ENCODE measurements at places on chromosomes 3 and 15.
A peak's percentile ranks its signal among the peaks of the same experiment; 100 is the strongest.

GRCh38 chr15:39628144-39628508, 47.2 kb downstream of the THBS1 start:
- DNase-seq = no peak

DNA sequence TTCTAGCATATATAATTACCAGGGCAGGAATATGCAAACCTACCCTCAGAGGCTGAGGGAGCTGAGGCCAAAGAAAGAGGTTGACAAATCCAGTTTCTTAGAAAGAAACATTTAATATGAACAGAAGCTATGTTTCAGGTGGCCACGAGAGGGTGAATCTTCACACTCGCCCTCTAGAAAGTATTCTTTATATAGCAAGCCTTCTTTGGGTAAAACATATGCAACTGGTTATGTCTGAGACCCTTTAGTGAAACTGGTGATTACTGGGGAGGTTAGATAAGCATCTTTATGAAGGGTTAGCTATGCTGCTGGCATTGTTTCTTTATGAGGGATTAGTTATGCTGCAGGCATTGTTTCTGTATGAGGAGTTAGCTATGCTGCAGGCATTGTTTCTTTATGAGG, 50.7 kb upstream of the GOLGA6L2 start:
- no peak for DNase-seq

- DNase-seq = no peak
Measured at GRCh38 chr15:77266708-77267386, 153.1 kb downstream of the PEAK1 start.

DNA sequence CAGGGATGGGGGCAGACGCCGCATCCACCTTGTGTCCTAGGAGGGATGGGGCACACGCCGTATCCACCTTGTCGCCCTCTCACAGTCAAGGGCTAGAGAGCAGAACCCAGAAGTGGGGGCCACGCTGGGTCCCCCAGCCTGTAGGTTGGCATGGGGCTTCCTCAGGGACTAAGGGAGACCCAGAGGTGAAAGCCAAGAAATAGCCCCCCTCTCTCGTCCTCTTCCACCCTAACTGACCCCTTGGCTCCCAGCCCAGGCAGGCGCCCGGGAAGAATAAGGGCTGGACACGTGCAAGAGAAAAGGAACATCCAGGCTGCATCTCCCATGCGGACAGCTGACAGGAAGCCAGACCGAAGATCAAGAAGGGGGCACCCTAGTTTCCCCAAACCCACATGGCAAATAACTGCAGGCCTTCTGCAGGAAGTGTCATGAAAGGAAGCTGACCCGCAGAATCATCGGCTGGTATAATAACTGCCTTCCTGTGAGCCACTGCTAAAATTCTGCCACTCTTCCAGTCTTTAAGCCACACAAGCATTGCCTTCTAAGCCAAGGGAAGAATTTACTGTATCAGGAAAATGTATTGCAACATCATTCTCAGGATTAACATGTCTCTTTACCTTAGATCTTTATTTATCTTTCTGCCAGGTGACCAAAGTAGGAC, 38.5 kb upstream of the TFRC start:
- no peak for DNase-seq

- no peak for DNase-seq
Measured at GRCh38 chr3:30630238-30631030, 24.0 kb downstream of the TGFBR2 start.

DNA sequence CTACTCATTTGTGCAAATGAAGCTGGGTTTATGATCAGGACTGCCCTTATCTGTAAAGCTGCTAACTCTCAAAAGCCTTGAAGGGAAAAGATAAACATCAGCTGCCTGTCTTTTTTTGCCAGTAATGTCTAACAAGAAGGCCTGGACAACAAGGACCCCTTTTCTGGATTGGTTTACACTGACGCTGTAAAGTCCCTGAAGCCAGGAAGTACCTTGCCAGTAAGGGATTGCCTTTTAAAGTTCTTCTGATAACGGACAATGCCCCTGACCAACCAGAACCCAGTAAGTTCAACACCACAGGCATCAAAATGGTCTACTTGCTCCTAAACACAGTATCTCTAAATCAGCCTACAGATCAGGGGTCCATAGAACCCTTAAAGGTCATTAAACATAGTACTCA, 178.0 kb downstream of the PCCB start:
- DNase-seq = no peak

- DNase-seq = no peak
Measured at GRCh38 chr3:159964166-159964973, 24.3 kb upstream of the IL12A start.

- no peak for DNase-seq
Measured at GRCh38 chr3:82473864-82474541, 712.6 kb upstream of the GBE1 start.

- no peak for DNase-seq
Measured at GRCh38 chr15:71116942-71117341, 1.7 kb downstream of the THSD4 start.

GRCh38 chr15:33119273-33119672, 75.2 kb downstream of the FMN1 start:
- no peak for DNase-seq

GRCh38 chr15:99616773-99617342, 51.1 kb downstream of the MEF2A start:
- no peak for DNase-seq

DNA sequence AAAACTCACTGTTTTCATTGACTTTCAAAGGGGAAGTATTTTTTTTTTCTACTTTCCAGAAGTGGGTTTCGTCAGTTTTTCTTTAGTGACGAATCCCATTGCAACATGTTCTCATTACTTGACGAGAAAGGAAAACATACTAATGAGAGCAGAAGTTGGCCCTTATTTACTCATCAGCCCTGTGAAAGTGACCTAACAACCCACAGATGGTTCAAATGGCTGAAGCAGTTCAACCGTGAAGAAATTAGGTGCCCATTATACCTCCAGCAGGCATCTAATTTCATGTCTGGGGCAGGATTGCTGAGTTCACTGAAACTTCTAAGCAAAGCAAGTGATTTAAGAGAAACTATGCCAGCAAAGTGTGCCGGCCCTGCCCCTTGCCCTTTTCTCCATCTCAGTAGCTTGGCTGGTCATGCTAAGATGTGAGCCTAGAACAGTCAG, 9.0 kb downstream of the AQP9 start:
- no peak for DNase-seq

- DNase-seq = peak; percentile 31
Measured at GRCh38 chr3:141913150-141913811, 36.8 kb downstream of the ATP1B3 start.

DNA sequence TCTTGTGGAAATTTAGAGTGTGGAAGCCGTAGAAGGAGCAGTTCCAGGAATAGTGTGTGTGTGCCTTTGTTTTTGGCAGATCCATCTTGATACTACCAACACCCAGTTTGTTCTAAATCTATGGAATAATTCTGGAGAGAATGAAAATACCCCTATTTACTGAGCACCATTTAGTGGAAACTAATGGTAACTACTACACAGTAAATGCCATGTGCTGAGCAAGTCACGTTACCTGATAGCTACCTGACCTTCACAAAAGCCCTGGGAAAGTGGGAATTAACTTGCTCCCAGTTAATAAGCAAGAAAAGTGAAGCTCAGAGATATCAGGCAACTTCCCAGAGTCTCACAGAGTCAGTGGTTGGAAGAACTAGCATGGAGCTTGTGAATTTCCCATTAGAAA, 137.7 kb downstream of the ARPP21 start:
- DNase-seq = no peak

DNA sequence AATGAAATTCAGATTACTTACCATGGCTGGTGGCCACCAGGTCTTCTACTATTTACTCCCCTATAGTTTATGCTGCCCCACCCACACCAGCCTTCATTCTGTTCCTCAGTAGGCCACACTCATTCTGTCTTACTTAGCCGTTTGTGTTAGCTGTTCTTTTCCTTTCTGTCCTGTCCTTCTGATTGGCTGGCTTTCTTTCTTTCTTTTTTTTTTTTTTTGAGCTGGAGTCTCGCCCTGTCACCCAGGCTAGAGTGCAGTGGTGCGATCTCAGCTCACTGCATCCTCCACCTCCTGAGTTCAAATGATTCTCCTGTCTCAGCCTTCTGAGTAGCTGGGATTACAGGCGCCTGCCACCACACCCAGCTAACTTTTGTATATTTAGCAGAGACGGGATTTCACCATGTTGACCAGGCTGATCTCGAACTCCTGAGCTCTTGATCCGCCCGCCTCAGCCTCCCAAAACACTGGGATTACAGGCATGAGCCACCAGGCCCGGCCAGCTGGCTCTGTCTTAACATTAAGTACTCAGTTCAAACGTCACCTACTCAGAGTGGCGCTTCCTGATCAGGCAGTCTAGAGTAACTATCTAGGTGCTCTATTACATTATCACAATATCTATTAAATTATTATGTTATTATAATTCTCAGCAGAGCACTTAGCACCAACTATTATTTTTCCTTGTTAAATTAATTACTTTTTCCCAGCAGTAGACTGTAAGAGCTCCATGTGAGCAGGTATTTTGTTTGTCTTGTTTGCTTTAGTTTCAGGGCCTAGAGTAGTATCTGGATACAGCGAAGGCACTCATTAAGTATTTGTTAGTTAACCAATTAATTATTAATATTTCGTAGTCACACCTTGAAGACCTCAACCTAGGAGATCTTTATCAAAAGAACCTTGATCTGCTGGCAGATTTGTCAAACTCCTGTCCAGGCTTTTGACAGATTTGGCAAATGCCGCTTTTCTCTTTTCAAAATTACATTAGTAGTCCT, 6.4 kb downstream of the CMSS1 start:
- DNase-seq = no peak

- DNase-seq = no peak
Measured at GRCh38 chr15:94127006-94127405, 104.4 kb upstream of the MCTP2 start.

DNA sequence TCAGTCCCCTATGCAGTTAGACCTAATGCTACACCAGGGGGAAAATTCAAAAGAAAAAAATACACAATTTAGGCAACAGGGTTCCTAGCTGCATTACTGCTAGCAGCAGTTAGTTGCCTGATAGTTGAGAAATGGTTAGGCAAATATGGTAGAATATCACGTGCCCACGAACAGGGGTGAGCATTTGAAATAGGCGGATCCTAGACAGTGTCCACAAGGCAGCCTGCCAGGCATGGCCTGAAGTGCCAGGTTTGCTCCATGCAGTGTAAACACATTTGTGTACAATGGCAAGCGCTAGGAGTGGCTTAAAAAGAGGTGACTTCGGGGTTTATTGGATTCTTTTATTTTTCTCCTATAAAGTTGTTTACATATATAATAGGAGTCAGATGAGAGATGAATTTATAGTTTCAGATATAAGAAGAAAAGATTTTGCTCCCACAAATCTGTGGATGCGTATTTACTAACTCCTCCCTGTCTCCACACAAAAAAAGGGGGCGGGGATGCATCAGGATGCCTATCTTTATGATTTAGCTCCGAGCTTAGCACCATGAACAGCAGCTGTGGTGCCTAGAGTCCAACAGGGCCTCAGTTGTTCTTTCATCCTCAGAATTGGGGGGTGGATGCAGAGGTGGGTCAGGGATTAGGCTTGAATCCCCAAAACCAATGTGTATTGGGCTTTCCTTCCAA, 3.9 kb upstream of the TGM4 start:
- peak; percentile 78 for DNase-seq

DNA sequence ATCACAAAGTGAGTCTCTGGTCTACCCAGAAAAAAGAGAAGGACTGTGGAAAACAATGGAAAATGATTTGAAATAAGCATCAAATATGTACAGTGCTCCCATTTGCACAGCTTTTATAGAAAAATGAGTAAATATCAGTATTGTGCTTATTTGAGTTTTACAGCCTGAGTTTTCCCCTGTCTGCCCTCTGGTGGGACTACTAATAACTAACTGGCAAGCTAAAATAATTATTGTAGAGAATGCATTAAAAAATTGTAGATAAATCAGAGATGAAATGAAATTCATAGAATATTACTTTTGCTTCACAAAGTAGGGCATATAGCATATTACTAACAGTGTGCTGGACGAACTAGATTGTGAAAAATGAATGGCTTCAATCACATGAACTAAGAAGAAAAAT, 287.1 kb downstream of the NAALADL2 start:
- no peak for DNase-seq

GRCh38 chr3:160163229-160163878, 61.9 kb upstream of the C3orf80 start:
- DNase-seq = no peak

DNA sequence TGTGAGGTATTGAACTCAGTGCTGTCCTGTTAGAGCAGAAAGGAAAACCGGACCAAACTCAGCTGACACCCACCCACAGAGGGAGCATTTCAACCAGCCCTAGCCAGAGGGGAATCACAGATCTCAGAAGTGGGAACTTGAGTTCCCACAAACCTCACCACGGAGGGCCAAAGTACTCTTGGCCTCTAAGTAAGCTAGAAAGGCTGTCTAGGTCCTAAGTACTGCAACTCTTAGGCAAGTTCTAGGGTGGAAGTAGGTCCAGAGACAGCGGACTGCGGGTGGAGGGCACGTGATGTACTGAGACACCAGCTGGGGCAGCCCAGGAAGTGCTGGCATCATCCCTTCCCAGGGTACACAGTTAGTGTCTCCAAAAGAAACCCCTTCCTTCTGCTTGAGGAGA, 34.1 kb downstream of the EOMES start:
- no peak for DNase-seq

- no peak for DNase-seq
Measured at GRCh38 chr3:71033681-71034220, 549.8 kb downstream of the FOXP1 start.

DNA sequence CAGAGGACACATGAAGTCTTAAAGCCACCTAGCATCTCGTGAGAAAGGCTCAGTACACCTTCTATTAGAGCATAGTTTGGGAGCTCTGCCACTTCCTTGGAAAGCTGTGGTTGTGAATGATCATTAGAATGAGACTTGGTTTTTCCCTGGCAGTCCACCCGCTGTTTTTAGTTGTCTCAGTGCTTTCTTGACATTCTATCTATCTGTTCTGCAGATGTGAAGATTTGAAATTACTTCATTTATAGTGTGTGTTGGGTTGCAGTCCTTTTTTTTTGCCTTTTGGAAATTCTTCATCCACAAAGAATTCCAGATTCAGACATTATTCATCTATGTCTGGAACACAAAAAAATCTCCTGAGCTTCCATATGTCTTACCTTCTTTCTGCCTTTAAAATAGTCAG, 23.7 kb downstream of the PPP2R3A start:
- DNase-seq = no peak

- DNase-seq = no peak
Measured at GRCh38 chr15:100880139-100880896, 687 bp downstream of the ALDH1A3 start.

Measured in NCI-H1092 (cell line).